ENCODE measurements at places on chromosomes 11 and 22. TPM values are rescaled to one million over a fixed set of nuclear protein-coding genes. Genes with fewer than 3 reads are reported as not detected.
A peak's percentile ranks its signal among the peaks of the same experiment; 100 is the strongest.

The UPK2 gene
- total RNA-seq: 0.21 TPM

DNA sequence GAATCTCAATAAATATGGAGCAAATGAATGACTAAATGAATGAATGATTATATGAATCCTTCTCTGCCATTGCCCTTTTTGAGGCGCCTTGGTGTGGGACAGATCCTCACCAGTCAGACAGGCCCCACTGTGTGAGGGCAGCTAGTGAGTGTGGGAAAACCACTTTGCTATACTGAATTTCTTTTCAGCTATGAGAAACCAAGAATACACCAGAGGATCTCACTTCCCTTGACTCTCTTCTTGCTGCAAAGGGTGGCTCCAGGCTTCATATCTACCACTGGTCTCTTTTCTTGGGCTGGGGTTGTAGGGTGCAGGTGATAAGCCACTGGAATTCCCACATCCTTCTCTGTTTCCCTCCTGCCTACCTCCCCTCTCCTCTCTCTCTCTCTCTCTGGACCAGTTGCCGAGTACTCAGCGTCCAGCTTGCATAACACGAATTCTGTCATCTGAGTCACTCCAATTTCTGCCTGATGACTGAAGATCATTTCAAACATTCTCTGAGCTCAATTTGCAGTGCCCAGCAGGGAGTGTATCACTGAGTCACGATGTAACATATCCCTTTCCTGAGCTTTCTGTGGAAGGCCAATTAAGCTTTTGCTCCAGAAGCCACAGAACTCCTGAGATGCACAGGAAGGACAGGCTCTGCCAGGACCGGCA, 304.3 kb upstream of the NCAM1 start:
- H3K27me3 ChIP-seq: no peaks in the 10 kb centered on the region
- H3K27ac ChIP-seq: no peak overlapping the region
- H3K36me3 ChIP-seq: no peaks in the 10 kb centered on the region
- no peak for DNase-seq
- no peaks in the 10 kb centered on the region for H3K4me1 ChIP-seq

The AMOTL1 gene
- total RNA-seq: 5.9 TPM

DNA sequence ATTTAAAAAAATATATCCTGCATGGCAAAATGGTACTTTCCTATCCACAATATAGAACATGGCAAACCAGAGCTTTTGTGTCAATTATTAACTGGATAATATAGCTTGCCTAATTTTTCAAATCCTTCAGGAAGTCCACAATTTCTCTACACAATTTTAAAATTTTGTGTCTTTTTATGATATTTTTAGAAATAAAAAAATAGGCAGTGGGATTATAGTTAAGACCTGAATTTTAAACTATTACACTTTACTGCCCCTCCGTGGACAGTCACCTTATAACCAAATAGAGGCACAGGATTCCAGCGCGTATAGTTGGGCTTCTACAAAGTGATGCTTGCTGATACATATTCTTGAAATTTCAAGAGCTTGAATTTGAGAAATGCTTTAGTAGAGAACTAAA, 2.1 kb upstream of the DMC1 start:
- H3K27me3 ChIP-seq: no peaks in the 10 kb centered on the region
- H3K27ac ChIP-seq: no peak overlapping the region
- H3K4me3 ChIP-seq: no peak overlapping the region
- peak; percentile 18 for DNase-seq
- peaks cover 3% of the 10 kb centered on the region for H3K36me3 ChIP-seq
- peaks cover 22% of the 10 kb centered on the region for H3K4me1 ChIP-seq

DNA sequence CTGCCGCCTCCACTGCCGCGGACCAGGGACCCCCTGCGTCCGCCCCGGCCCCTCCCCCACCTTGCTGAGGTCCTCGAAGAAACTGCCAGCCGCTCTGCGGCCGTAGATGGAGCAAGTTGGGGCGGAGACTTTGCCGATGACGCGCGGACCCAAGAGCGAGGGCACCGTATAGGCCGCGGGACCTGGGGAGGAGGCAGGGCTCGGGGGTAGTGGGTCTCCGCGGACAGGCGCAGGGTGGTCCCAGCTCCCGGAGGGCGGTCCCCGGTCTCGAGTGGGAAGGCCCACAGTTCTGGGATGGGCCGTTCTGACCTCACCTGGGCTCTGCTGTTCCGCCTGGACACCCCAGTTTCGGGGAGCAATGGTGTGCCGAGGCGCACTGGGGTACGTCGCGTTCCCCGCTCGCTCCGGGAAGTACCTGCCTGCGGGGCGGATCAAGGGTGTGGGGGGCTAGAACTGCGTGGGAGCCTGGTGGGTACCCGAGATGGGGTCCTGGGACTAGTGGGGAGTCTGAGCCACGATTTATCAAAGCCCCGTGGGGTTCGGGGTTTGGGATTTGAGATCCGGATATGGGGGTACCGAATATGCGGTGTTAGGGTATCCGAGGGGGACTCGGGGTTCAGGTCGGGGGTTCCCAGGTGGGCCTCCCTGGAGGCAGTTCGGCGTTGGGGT, 1.2 kb upstream of the TYMP start:
- peak overlapping the region; percentile 98 for H3K27ac ChIP-seq
- no peaks in the 10 kb centered on the region for H3K27me3 ChIP-seq
- peak; percentile 83 for DNase-seq
- peaks cover 38% of the 10 kb centered on the region for H3K4me1 ChIP-seq

- no peak for DNase-seq
- peak overlapping the region; percentile 81 for H3K27ac ChIP-seq
- peaks cover 17% of the 10 kb centered on the region for H3K27me3 ChIP-seq
- peaks cover 3% of the 10 kb centered on the region for H3K36me3 ChIP-seq
- peaks cover 52% of the 10 kb centered on the region for H3K4me1 ChIP-seq
Measured at GRCh38 chr22:38397189-38398085, 57.6 kb downstream of the KCNJ4 start.
